ENCODE measurements at places on chromosomes 7 and 10.

- no peak for DNase-seq
These were observed 80.6 kb downstream of the VWA2 start for GRCh38 chr10:114319406-114320248.

GRCh38 chr10:121484816-121485215, 113.4 kb downstream of the FGFR2 start:
- DNase-seq = no peak

DNA sequence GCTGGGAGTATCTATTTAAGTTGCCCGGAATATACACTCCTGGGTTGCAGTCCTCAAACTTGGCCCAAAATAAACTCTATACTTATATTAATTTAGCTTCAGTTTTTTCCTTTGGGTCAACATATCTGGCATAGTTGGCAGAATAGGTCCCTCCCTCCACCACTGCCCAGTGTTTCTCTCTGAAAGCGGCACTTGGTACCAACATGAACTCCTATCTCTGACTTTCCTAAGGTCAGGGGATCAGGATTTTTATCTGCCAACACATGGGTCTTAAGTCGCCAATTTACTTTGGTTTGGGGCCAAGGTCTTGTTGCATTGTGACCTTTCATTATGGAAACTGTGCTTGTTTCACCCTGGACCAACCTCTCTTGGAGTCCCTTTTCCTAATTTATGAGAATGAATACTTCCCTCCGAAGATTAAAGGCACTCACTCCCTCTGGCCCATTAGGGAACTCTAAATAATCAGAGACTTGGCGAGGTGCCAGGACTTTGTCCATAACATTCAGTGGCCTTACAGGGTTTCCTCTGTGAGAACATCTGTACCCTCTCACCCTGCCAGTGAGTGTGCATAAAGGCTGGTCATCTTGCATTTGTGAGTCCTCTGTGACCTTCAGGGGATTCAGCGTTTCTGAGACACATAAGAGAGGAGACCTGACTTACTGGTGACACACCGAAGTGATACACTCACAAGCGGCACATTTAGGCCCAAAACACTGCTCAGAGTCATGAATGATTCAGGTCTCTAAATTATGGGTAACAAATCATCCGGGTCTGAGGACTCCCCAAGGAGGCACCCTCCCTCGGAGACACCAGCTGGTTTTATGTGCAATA, 19.7 kb upstream of the FKBP9 start:
- no peak for DNase-seq

GRCh38 chr10:3684891-3685290, 100.1 kb downstream of the KLF6 start:
- DNase-seq = no peak

DNA sequence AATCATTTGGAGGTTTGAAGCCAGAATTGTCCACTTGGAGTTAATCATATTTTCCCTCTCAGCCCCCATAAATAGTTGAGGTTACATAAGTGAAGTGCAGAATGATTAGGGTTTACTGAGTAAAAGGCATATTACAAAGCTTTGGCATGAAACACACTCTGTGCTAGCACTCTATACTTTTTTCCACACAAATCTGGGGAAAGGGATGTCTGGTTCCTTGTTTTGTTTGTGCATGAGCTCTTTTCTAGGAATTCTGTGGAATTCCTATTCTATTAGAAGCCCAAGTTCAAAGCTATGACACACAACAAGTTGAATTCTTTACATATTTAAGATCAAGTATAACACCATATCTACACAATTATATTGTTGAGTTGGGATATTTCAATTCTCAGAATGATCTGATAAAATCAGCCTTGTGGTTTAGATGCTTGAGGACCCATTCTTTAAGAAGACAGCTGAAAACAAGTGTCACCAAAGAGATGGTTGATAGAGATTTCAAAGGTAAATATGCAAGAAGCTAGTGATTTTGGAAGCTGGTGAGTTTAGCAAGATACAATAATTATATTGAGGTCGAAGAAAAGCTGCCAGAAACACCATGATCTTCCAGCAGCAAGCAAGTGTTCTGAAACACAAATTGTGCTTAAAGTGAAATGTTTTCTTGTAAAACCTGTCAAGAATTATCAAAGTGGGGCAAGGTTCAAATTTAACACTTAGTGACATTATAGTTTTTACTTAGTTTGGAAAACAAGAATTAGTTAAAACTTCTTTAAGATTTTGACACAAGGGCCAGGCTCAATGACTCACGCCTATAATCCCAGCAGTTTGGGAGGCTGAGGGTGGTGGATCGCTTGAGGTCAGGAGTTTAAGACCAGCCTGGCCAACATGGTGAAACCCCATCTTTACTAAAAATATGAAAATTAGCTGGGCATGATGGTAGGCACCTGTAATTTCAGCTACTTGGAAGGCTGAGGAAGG, 122.6 kb downstream of the INHBA start:
- DNase-seq = no peak

- DNase-seq = no peak
These were observed 487.9 kb downstream of the KCNMA1 start for GRCh38 chr10:77149706-77150105.

GRCh38 chr7:69399401-69399800, 198.9 kb upstream of the AUTS2 start:
- no peak for DNase-seq
